Muscle of leg (tissue), 16 donors: ENCODE measurements at places on chromosomes 6 and 20. TPM values are rescaled to one million over a fixed set of nuclear protein-coding genes. Genes with fewer than 3 reads are reported as not detected.

DNA sequence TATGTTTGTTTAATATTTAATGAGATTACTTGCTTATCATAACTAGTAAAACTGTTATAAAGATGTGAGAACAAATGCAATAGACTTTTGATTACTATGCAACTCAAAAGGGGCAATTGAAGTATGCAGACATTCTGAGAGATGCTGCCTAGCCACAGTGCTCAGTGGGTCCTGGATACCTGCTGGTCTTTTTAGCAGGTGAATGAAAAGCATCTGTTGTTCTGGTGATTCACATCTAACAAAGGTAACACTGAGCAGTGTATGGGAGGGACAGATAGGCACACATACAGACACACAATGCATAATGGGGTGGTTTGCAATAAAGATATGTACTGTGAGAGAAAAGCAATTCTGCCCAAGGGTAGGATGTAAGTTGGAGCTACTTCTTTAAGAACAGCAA lies 46.9 kb downstream of the OGFRL1 start:
- no peak for DNase-seq

GPR63 gene
- 2.6 TPM for total RNA-seq

HLA-DQA1 gene
- 2.6 TPM for total RNA-seq

DNA sequence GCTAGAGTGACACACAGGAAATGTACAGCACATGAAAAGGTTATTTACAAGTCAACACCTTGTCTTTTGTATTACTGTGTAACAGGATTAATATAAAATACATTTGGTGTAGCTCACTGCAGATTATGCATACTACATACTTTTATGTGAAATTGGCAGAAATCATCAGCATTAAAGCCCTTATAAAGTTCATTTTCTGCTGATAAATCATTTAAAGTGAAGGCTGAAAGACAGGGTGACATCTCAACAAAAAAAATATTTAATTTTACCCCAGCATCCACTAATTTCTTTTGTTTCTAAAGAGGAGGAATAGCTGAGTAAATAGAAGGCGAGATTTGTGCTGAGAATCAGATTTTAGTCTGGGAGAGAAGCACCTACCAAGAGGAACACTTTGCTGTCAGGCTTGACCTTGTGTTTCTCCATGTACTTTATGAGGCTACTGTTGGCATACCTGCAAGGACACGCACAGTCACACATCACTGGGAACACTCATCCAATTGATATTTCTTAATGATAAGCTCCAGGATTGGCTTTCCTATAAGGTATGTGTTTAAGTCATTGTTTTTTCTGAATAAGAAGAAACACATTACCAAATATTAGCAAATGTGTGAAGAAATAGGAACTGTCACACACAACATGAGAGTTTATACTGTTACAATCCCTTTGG lies 146.6 kb upstream of the SLC22A16 start:
- no peak for DNase-seq

ABRACL gene
- total RNA-seq = 14.8 TPM

GRCh38 chr6:87181903-87182302 lies 26.5 kb downstream of the ZNF292 start:
- DNase-seq = no peak

GTSF1L gene
- not detected for total RNA-seq

GRCh38 chr6:163705923-163706322 lies 291.4 kb downstream of the QKI start:
- DNase-seq = no peak

TRIM10 gene
- 0.18 TPM for total RNA-seq

DNA sequence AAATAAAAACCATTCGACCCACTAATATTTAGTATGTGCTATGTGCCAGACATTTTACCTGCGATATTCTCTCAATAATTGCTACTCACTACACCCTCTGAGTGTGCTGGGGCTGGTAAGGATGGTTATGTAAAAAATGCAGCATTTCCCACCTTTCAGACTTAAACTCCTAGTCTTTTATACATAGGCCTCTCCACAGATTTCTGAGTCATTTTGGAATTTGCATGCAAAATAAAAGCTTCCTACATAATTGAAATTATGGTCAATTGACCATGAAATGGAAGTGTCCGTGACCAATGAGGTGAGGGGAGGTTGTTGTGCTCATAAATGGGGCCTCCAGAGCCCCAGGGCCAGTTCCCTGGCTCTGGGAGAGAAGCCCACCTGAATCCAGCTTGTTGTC lies 37.7 kb upstream of the MAFB start:
- no peak for DNase-seq
